Mesenteric fat pad (tissue), 1 donor: ENCODE measurements at places on chromosomes 13 and 19. TPM values are rescaled to one million over a fixed set of nuclear protein-coding genes. Genes with fewer than 3 reads are reported as not detected.

DNA sequence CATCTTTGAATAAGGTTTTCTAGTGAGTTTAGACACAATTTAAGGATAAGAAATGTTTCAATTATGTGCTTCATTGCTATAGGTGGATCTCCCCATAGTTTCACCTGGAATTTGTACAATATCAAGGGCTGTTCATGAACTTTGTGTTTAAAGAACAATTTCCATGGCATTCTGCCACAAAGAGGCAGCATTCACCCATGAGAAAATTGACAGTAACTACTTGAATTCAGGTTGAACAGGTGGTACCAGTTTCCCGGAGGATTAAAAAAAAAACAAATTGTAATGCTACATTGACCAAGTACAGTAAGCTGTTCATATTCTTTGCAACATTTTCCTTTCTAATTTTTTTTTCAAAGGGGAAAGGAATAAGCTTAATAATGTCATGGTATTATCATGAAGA lies 9.1 kb downstream of the SLITRK5 start:
- DNase-seq: no peak

Gene PTGIR
- total RNA-seq: 7.2 TPM

DNA sequence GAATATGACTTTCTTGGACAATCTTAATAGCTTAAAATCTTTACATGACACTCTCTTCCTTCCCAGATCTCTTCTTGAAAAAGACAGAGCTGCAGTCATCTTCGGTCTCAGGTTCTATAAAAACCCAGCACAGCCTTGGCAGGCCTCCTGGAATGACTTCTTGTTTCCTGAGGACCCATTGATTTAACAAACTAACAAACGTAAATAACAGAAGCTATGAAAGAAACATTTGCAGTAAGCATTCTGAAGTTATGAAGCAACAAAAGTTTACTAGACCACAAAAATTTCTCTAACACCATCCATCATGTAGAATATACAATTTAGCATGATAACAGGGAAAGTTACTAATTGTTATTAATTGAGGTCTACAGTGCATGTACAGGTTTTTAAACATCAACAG lies 62.8 kb upstream of the STARD13 start:
- DNase-seq: no peak

DNA sequence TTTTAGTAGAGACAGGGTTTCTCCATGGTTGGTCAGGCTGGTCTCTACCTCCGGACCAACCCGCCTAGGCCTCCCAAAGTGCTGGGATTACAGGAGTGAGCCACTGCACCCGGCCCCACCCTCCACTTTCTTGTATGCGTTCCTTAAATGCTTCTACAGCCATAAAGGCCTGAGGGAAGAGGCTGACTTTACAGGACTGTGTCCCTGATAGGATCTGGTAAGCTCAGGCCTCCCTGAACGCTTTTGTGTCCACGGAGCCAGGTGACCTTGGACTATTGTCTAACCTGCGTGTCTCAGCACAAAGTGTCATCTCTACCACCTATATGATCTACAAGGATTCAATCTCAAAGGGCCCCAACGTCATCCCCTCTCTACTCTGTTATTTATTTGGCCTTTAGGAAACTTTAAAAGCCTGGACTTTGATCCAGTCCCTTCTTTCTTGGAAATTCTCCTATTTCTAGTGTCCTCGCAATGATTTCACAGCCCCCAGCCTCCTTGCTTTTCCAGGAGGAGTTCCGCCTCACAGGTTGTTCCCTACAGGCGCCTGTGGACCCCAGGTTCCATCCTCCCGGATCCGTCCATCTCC lies 701 bp downstream of the ZNF552 start:
- DNase-seq: no peak

DNA sequence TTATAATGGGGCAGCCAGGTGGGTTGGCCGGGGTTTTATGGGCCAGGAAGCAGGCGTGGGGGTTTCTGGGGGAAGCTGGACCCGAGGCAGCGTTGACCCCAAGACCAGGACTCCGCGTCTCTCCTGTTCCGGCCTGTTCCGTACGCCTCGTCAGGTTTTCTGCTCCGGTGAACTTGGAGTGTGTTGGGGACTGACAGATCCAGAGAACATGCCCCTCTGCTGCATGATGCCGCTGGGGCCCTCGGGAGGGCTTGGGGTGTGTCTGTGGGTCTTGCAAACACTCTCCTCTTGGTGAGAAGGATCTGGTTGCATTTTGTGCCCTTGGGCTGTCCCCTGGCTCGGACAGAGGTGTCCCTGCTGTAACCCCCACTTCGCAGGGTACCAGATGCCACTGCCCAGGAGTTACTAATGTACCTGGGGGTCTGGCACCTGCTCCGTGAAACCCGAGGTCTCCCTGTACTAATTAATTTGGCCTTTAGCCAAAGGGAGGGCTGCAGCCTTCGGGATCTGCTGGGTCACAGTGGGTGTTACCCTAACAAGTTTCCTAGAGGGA lies 15.6 kb downstream of the KDM4B start:
- no peak for DNase-seq

Gene C13orf42
- not detected for total RNA-seq

DNA sequence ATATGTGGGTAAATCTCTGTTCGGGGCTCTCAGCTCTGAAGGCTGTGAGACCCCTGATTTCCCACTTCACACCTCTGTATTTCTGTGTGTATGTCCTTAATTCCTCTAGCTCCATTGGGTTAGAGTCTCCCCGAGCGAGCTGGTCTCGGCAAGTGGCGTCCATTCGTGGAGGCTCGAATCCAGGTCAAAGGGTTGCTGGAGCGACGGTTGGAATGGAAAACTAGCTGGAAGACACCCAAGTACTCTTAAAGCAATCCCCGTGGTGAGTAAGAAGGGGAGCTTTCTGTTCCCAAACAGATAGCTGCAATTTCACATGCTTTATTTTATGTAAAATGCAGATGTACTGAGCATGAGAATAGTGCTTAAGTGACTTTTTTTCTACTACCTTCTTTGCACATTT lies 277.5 kb upstream of the SGCG start:
- no peak for DNase-seq

Gene ZNF569
- total RNA-seq: 5.7 TPM

DNA sequence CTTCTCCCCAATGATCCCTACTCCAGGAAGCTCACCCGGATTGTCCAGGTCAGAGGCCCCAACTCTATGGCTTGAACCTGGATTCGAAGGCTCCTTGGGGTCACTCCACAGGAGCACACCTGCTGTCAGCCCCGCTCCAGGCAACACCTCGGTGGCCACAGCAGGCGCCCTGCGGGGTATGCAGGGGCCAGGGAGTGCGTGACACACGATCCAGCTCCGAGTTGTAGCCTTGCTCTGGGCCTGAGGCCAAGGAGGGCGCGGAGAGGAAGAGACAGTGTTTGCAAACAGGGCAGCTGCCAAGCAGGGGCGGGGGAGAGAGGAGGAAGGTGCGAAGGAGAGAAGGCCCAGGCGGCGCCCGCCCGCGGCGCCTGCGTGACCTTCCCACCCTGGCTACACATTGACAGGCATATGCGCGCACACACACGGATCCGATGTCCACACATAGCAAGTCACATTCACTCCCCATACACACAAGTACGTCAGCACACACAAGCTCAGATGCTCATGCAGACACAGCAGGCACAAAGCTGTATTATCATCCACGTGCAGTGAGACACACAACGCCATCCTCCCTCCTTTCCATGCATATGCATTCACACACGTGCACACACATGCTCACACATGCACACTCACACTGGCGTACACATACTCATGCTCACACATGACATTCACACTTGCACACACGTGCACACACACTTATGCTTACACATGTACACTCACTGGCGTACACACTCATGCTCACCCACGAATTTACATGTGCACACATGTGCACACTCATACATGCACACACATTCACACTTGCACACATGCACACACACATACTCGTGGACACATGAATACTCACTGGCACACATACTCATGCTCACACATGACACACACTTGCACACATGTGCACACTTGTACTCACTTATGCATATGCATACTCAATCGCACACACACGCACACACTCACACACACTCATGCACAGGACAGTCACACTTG lies 10.4 kb downstream of the SBK2 start:
- no peak for DNase-seq

GRCh38 chr13:38141792-38142191 lies 207.9 kb upstream of the UFM1 start:
- DNase-seq: no peak

DNA sequence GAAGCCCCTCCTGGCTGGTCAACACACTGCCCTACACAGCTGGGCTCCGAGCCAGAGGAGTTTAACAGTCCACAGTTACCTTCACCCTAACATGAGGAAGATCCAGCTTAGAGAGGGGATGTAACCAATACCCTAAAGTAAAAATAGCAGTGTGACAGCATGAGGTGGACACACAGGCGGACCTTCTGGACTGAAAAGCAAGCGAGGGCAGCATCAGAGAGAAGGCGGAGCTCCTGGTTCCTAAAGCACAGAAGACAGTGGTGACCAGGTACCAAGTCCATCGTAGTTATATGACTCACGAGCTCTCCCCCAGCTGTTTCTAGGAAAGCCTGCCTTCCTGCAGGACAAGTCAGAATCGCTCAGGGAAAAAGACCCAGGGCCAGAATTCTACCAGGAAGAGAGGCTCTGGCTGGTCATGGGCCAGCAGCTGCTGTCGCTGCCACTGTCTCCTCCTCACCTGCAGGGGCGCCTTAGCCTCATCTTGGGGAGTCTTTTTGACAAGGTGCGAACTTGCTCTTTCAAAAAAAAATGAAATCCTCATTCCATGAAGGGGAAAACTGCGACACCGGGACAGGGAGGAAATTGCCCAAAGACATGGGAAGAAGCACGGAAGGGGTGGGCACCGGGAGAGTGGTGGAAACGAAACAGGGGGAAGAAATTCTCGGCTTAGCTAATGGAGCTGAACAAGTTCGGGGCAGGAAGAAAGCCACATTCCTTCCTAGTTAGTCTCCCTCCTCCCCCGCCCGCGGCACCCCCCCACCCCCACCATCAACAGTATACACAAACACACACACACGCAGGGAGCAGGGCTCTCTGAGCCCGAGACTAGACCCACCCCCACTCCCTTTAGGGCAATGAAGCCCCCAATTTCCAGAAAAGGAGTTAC lies 1.7 kb downstream of the ELL start:
- DNase-seq: no peak

- no peak for DNase-seq
These were observed 1.9 kb downstream of the PPP1R12C start for GRCh38 chr19:55115446-55116065.

Gene SLITRK1
- not detected for total RNA-seq
